ENCODE measurements at places on chromosomes 1 and 21.

- DNase-seq, result no peak
Measured at GRCh38 chr1:53128401-53128800, 14.0 kb downstream of the SLC1A7 start.

- DNase-seq, result no peak
Measured at GRCh38 chr1:240790856-240791255, 178.9 kb upstream of the GREM2 start.

DNA sequence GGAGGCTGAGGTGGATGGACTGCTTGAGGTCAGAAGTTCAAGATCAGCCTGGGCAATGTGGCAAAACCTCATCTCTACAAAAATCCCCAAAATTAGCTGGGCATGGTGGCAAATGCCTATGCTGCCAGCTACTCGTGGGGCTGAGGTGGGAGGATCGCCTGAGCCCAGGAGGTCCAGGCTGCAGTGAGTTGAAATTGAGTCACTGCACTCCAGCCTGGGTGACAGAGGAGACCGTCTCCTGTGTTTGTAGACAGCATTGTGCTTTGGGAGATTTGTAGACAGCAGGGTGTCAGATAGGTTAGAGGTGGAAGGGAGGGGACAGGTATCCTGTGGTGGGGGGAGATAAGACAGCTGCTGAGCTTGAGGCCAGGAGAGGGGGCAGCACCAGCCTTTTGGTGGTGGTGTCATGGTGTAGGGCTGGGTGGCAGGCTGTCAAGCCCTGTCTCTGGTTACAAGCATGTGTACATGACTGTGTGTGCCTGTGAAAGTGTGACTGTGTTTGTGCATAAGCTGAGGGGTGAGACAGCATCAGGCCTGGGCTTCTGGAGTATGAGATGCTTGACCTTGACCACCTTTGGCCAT, 15.2 kb downstream of the PPFIA4 start:
- DNase-seq, result no peak

DNA sequence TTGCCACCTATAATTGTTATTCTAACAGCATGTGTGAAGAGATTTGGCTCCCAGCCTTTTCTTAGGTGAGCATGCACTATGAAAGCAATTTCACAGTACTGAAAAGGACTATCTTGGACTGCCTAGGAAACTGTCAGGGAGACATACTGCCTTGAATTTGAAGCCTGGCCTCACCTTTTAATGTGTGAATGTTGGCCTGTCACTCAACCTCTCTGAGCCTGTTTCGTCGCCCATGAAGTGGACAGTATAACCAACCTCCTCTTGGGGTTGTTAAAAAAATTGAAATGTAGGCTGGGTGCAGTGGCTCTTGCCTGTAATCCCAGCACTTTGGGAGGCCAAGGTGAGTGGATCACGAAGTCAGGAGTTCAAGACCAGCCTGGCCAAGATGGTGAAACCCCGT, 20.4 kb upstream of the POU2F1 start:
- DNase-seq, result no peak

DNA sequence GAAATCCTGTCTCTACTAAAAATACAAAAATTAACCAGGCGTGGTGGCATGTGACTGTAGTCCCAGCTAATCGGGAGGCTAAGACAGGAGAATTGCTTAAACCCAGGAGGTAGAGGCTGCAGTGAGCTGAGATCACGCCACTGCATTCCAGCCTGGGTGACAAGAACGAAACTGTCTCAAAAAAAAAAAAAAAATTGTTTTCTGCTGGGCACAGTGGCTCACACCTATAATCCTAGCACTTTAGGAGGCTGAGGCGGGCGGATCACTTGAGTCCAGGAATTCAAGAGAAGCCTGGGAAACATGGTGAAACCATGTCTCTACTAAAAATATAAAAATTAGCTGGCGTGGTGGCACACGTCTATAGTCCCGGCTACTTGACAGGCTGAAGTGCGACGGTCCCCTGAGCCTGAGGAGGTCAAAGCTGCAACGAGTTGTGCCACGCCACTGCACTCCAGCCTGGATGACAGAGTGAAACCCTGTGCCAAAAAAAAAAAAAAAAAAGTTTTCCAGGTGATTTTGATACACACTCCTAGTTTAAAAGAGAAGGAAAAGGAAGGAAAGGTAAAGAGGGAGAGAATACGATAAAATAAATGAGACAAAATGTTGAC, 31.7 kb downstream of the ABL2 start:
- no peak for DNase-seq

- DNase-seq, result no peak
Measured at GRCh38 chr1:5649795-5650194, 342.4 kb downstream of the NPHP4 start.

DNA sequence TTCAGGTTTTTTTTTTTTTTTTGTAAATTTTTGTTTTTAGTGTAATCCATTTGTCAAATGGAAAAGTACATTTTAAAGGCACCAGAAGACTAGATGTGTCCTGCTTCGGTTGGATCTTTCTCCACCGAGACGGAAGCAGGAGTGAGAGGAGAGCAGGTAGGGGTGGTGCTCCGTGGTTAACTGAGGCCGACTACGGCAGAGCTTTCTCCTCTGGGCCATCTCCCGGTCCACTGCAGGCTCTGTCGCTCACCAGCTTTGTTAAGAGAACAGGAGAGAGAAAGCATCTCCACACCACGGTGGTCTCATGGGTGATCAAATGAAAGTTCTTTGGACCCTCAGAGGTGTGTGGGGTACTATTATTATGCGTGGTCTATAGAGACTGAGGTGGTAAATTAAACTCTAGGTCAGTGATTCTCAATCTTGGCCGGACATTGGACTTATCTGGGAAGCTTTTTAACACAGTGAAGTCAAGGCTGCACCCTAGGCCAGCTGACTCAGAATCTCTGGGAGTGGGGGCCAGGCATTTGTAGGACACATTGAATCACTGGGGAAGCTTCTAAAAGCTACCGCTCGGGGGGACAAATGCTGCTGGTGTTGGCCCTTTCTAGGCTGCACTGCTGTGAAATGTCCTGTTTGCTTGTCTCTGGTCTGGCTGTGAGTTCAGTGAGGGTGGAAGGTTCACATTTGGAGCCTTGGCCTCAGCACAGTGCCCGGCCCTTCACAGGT, 25.0 kb downstream of the ABCA4 start:
- DNase-seq, result peak; percentile 54

- DNase-seq, result no peak
Measured at GRCh38 chr1:241391926-241392710, 35.1 kb upstream of the RGS7 start.

DNA sequence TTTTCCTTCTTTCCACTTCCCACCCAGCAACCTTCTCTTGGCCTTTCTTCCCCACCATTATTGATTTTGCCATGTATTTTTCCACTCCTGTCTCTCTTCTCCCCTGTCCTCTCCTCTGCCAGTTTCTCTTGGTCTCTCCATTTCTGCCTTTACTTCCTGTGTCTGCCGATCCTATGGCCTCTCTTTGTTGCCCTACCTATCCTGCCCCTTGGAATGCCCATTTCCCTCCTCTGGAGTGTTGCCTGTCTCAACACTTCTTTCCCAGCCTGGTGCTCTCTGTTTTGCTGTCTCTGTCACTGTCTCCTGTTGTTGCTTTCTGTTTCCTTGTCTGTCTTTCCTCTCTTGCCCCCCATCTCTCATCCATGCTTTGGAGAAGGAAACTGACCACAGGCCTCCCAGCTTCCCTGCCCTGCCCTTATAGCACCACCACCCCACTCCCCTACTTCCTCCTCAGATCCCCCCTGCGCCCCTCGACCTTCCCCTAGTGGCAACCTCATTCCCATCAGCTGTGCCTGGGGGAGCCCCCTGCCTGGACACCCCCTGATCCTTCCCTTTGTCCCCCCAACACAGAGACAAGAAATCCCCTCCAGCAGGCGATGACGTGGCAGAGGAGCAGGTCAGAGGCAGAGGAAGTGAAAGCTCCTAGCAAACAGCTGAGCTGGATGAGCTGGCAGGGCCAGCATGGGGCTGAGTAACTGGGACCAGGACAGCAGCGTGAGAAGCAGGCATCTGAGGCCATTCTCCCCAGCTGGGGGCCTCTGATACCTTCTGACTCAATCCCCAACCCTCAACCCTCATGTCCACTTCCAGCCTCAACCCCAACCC, 6.6 kb upstream of the ETV3L start:
- peak; percentile 76 for DNase-seq

DNA sequence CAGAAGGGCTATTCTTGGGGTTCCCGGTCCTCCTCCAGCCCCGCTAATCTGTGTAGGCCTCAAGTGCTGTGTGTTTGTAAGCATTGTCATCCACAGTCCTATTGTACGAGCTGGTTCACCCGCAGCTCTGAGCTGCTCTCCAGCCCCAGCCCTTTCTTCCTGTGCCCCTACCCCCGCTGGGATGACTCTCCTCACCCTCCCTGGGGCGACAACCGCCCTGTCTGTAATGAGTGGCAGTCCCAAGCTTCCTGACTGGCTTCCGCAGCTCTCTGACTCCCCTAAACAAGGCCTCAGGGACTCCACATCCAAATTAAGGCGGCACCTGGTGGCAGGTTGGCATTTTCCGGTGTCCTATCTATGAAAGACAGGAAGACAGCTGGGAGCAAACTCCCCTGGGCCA, 45.8 kb downstream of the TFF3 start:
- no peak for DNase-seq

GRCh38 chr21:37564341-37564923, 197.9 kb downstream of the DYRK1A start:
- peak; percentile 97 for DNase-seq

Data from astrocyte of the hippocampus (primary cell).